ENCODE measurements at places on chromosomes 5 and 9. TPM values are rescaled to one million over a fixed set of nuclear protein-coding genes. Genes with fewer than 3 reads are reported as not detected.

DOCK8 gene
- total RNA-seq = 5.9 TPM

- no peak for DNase-seq
These were observed 1767.7 kb downstream of the EFNA5 start for GRCh38 chr5:105903069-105903468.

- DNase-seq = no peak
These were observed 121.9 kb downstream of the LPAR1 start for GRCh38 chr9:110916403-110916802.

SHOC1 gene
- not detected for total RNA-seq

DNA sequence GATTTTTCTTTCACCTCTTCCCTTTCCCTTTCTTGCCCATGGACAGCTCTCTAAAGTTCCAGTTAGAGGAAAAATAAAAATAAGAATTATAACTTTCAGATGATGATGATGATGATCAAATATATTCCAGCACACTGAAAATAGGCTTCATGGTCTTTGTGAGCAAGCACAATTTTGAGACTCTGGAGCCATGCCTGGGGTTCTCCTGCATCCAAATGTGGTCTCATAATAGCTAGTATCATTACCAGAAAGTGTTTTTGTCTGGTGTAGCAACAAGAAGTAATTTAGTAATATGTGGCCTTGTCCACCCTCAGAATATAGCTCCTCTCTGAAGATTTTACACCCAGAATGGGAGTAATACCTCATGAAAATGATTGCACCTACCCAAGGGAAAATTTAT, 150.4 kb downstream of the SNCAIP start:
- no peak for DNase-seq
